Activated T-helper 1 cell treated with Interleukin-2 at 50 U/mL for 16 hours (primary cell): ENCODE measurements at places on chromosomes 12 and 14.

- no peak for DNase-seq
Measured at GRCh38 chr12:88334271-88334670, 192.2 kb downstream of the TMTC3 start.

DNA sequence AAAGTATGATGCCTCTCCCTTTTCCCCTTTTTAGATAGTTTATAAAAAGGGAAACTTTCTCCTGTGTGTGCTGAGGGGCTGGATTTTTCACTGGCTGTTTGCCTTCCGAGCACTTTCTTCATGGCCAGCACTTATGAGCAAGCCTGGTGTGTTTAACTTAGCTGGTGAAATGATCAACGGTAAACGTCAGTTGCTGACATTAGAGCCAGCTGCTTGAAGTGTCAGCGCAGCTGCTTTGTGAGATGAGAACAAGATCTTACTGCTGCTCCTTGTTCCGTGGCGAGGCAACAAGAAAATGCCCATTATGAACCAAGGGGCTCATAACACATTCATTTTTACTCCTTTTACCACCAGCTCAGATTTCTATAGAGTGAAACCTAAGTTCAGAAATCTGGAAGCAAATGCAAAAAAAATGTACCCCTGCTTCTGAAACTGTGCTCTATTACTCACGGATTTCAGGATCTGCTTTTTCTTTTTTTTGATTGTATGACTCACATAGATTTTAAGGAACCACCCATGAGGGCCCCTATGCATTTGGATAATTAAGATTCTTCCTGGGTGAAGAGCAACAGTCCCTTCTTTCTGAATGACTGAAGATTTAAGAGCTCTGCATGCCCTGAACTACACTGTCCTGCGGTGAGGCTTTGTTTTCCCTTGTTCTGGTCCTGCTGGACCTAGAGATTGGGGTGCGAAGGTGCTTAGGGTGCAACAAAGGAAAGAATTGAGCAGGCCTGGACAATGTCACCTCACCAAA lies 74.3 kb upstream of the CPM start:
- no peak for DNase-seq

DNA sequence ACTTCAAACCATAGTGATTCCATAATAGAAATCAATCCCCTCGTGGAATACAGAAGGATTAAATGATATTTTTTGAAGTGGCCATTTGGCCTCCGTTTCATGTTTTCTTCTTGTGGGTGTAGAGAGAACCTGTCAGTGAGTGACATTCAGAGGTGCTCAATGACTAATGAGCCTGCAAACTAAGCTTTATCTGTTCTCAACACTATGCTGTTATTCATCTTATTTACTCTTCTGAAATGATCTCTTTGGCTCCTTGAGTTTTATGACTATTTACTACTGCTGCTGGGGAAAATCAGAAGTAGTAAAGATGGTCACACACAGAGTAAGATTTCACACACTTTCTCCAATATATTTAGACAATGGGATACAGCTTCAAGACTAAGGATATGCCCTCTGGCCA lies 30.4 kb downstream of the ATP2B1 start:
- DNase-seq = no peak

DNA sequence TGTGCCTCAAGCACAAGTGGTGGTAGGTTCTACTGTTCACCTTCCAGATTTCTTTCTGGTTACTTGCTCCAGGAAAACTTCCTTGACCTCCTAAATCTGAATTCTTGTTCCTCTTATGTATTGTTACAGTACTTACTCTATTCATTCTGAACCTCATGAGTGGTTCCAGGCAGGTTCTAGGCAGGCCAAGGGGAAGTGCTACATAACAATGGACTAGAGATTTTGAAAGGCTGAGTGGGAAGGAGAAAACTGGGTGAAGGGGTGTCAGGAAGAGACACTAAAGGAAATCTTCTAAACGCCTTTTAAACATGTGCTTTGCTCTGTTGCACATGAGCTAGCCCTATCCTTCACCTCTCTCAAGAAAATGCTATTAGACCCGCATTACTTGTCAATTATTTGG lies 1.6 kb downstream of the YARS2 start:
- no peak for DNase-seq

GRCh38 chr14:64444140-64444539 lies 21.2 kb upstream of the AKAP5 start:
- DNase-seq = no peak

GRCh38 chr14:34147461-34147860 lies 196.6 kb upstream of the EGLN3 start:
- no peak for DNase-seq

- DNase-seq = no peak
Measured at GRCh38 chr12:2537868-2538541, 256.8 kb upstream of the FKBP4 start.

- DNase-seq = no peak
Measured at GRCh38 chr12:45966486-45966885, 23.9 kb downstream of the SCAF11 start.

DNA sequence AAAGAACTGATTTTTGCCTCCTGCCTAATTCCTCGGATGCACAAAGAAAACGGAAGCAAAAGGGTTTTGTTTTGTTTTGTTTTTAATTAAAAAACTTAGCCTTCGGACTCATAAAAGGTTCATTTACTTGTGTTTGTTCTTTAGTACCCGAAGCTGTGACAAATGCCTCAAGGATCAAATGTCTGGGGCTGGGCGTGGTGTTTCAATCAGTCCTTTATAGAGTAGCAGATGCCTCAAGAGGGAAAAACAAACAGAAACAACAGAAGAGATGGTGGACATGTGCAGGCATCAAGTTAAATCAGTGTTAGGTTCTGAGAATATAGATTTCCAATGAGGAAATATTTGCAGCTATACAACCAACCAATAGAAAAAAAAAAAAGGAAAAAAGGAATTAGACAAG lies 1.6 kb upstream of the WIF1 start:
- DNase-seq = no peak

GRCh38 chr14:93301821-93302447 lies 30.9 kb downstream of the BTBD7 start:
- DNase-seq = no peak

DNA sequence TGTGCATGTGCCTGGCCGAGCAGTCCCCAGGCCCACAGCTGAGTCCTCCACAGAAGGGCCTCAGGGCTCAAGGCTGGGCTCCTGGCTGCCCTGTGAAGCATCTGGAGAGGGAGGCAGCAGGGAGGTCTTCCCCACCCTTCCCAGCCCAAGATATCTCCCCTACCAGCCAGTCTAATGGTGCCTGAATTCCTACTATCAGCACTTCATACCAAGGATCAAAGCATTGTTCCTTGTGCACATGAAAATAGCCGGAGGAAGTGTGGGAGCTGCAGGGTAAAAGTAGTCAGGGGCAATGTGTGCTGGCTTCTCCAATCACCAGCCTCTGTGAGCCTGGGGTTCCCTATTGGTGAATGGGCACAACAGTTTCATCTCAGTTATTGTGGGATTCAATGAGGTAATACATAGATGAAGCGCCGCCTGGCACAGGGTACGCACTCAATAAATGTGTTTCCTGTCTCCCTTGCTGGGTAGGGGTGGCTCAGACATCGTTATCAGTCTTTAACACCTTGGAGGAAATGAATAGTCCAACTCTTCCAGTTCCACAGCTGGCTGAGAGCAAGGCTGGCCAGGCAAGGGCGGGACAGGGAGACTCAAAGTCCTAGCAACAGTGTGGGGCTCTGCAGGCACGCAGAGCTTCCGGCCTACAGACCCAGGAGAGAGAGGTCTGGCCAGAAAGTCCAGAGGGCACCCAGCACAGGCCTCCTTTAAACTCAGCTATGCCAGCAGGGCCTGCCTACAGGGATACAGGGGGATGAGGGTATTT lies 39.1 kb upstream of the PNMA1 start:
- DNase-seq = no peak

DNA sequence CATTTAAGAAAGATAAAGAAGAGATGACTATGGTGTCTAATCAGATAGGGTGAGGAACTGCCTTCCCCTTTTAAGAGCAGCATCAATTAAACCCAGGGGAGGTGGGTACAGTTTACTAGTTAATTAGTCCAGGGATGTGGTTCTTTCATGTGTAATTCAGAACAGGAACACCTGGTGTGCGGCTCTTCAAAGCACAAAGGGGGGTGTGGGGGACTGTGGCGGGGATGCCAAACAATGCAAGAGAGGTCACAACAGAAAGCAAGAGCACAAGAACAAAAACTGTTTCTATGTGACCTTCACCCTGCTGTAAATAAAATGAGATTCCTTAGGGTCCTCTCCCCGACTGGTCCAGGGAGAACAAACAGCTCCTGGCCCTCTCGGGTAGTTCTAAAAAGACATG lies 183.9 kb upstream of the SOX5 start:
- DNase-seq = no peak

GRCh38 chr12:64884728-64885127 lies 60.3 kb downstream of the TBC1D30 start:
- no peak for DNase-seq

GRCh38 chr12:59650588-59651228 lies 54.9 kb downstream of the SLC16A7 start:
- DNase-seq = no peak

- DNase-seq = no peak
Measured at GRCh38 chr14:59241121-59241520, 52.7 kb downstream of the DAAM1 start.

DNA sequence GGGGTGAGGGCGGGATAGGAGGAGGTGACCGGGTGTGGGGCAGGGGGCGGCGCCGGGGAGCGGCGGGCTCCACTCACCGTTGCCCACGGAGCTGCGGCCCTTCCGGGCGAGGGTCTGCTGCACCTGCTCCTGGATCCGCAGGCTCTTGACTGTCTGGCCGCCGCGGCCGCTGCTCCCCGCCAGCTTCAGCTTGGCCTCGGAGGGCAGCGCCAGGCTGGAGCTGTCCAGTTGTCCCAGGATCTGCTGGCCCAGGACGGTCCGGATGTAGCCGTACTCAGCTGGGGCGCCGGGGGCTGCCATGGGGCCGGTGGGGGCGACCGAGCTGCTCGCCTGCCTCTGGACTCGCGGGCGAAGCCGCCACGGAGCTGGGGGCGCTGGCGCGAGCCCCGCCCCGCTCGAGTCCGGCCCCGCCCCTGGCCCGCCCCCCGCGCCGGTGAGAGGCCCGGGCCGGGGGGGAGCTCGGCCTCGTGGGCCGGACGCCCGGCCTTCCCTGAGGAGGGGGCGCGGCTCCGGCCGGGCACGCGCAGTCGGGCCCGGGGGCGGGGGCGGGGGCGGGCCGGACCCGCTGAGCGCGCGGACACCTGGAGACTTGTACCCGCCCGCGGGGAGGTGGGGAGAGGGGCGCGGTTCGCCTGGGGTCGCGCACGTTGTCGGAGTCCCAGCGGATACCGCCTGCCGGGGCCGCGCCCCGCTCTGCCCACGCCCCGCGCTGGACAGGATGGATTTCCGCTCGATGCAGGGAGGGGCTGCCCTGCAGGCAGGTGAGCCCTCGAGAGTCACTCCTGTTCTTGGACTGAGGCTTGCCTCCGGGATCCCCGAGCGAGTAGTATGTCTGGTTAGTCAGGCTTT lies at the start of gene PKP2:
TSS of gene PKP2 (minus strand) at position 346 of the 849 bp plus-strand sequence. CDS start at position 300, 46 bp downstream.
- no peak for DNase-seq

DNA sequence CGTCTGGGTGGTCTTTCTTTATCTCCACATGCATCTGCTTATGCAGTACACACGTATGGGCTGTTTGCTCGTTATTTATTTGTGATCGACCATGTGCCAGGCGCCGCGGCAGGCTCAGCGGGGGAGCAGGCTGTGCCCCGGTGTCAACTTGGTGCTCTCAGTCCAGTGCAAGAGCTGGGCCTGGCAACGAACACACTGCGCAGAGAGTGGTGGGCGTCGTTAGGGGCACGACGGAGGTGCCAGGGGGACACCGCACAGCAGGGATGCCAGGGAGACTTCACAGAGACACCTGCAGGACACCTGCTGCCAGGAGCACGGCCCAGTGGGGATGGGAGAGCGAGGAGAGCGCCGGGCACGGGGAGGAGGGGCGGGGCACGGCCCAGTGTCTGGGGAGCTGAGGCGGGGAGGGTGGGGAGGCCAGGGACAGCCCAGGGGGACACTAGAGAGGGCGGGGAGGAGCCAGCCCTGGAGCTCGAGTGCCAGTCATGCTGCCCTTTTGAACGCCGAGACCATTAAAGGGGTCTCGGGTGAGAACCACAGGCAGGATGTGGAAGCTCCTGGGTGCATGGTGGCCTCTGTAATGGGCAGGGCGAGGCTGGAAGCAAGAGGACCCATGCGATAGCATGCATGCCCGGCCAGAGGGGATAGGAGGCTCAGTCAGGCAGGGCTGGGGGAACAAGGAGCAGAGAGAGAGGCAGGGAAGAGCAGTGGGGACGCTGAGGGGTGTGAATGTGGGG lies 652 bp upstream of the LRCOL1 start:
- no peak for DNase-seq

- DNase-seq = no peak
Measured at GRCh38 chr12:118033902-118034301, 17.4 kb downstream of the RFC5 start.

GRCh38 chr12:1130571-1130970 lies 139.5 kb downstream of the ERC1 start:
- no peak for DNase-seq

GRCh38 chr14:69719501-69719951 lies 47.4 kb upstream of the SRSF5 start:
- no peak for DNase-seq

DNA sequence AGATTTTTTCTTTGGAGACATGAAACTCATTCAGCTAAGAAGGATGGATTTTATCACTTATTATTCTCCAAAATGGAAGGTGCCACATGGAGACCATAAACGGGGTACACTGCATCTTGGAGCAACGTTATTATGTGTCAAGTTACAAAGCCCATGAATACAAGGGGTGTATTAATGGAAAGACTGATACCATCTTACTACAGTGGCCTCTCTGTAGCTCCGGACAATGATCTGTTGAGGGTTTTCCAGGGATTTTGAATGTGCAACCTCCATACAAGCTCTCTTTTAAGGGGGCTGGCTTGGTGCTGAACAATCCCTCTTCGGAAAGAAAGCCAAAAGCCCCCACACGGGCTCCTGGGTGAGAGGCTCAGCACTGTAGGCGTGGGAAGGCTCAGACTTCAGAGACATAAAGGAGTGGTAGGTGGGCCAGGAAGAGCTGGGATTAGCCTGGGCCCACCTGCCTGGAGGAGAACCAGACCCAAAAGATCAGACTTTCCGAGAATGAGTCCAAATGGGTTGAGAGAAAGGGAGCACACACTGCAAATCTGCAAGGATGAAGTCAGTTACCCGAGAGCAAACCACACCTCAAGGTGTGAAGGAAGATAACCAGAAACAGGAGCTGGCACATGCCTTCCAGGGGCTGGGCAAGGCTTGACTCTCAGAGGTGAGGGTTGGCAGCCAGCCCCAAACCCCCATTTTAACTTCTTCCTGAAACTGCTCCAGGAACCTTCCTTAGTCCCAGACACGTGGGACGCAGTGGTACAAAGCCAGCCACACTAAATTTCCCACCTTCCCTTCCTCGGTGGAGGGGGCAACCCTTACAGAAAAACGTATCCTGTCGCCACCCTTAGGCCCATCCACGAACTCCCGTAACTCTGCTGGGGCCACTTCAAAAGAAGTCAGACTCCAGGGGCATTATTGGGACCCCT lies 1.5 kb downstream of the VPS37B start:
- no peak for DNase-seq
